ENCODE measurements at places on chromosomes 11 and 22. TPM values are rescaled to one million over a fixed set of nuclear protein-coding genes. Genes with fewer than 3 reads are reported as not detected.

DNA sequence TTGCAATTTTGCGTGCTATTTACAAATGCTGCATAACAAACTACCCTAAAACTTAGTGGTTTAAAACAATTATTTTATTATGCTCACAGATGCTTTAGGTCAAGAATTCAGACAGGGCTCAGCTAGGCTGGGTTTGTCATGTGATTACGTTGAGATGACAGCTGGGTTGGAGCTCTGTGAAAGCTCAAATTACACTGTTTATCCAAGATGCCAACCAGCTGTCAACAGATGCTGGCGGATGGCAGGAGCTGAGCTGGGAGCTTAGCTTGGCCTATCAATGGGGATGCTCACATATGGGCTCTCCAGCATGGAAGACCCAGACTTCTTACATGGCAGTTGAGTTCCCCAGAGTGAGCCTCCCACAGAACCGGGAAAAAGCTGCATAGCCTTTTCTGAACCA lies 62.7 kb downstream of the STK33 start:
- no peak for DNase-seq

Gene SAA4
- not detected for total RNA-seq

Gene OR51B5
- total RNA-seq, result 1.0 TPM

GRCh38 chr11:131839326-131839725 lies 468.9 kb downstream of the NTM start:
- DNase-seq, result no peak

Gene MUC2
- total RNA-seq, result 0.66 TPM

- DNase-seq, result no peak
These were observed 128.3 kb upstream of the SESN3 start for GRCh38 chr11:95359341-95359663.

DNA sequence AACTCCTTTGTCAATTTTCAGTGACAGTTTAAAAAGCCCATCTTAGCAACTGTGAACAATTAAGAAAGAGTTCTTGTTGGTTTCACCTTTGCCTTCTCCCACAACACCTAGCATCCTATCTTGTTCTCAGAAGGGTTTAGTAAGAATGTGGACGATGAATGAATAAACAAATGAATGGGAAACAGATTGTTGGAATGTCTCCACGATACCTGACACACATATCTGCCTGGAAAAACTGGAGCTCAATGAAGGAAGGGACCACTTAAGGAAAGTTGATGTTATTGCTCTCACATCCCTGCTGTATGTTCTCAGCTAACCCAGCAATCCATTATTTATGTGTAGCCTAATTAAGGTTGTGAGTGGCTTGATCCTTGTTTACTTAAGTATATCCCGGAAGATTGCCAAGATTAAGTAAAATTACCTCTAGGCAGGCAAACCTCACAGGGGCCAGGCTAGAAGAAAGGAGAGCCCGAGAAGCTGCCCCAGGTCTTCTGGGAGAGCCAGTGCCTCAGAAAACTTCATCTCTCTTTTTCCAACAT lies 286.4 kb downstream of the NXPE2 start:
- DNase-seq, result no peak

- no peak for DNase-seq
These were observed 43.2 kb downstream of the HORMAD2 start for GRCh38 chr22:30123463-30123862.

- DNase-seq, result no peak
These were observed 2.8 kb downstream of the CABP7 start for GRCh38 chr22:29722587-29722986.
